ENCODE measurements at places on chromosomes 1 and 21.

DNA sequence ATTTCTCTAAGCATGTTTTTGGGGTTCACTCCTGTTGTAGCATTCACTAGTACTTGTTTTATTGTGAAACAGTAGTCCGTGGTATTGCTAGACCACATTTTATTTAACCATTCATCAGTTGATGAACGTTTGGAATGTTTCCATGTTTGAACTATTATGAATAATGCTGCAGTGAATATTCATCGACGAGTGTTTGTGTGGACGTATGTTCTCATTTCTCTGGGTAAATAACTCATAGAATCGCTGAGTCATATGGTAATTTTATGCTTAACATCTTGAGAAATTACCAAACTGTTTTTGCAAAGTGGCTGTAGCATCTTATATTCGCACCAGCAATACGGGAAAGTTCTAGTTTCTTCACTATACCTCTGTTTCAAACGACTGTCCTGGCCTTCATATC, 28.0 kb upstream of the KAZN start:
- DNase-seq = no peak

DNA sequence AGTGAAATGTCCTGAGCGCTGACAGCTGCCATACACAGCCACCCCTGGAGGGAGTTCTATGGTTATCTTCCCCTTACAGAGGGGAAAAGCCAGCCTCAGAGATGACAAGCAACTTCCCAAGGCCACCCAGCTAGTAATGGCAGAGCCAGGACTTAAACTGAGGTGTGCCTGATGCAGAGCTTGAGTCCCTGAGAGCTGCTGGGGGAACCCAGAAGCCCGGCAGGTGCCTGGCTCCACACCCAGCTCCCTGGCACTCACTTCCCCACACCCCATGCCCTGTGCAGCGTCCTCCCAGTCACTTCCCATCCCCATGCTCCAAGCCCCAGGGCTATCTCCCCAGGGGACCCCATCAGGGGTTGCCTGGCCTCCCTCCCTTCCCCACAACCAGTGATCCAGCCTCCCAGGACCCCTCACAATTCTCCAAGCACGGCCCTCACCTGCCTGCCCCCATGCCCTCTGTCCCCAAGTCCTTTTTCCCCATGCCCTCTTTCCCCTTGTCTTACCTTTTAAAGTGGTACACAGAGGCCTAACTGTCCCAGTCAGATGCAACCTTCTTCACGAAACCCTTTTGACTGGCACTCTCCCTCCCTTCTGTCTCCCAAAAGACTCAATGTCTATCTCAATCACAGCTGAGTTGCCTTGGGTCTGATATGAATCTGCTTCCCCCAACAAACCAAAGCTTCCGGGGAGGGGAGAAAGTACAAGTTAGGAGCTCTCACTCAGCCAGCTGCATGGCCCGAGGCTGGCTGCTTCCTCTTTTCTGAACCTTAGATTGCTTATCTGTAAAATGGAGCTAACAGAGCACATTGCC, 39.8 kb upstream of the LRP8 start:
- DNase-seq = no peak

GRCh38 chr1:54971317-54971791, 9.1 kb upstream of the TMEM61 start:
- DNase-seq = no peak

GRCh38 chr21:37224861-37225839, 42.0 kb downstream of the VPS26C start:
- DNase-seq = no peak

GRCh38 chr1:90402893-90403849, 313.9 kb downstream of the BARHL2 start:
- DNase-seq = peak; percentile 32

DNA sequence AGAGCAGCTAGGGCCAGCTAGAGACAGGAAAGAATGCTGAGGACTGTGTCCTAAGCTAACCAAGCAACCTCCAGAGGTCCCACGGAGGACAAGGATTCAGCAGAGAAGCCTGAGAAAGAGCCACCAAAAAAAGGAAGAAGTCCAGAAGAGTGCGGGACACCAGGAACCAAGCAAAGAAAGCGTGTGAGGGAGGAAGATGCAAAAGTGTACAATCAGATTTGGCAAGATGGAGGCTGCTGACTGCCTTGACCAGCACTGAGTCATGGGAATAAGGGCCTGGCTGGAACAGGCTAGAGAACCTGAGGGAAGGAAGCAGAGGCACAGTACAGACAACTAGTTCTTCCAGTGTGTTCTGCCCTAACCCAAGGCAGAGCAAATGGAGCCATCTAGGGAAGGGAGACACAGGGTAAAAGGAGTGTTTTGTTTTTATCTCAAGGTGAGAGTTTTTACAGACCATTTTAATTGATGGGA, 18.5 kb downstream of the TP53BP2 start:
- DNase-seq = no peak

GRCh38 chr1:42713293-42713692, 26.7 kb downstream of the CLDN19 start:
- DNase-seq = no peak

DNA sequence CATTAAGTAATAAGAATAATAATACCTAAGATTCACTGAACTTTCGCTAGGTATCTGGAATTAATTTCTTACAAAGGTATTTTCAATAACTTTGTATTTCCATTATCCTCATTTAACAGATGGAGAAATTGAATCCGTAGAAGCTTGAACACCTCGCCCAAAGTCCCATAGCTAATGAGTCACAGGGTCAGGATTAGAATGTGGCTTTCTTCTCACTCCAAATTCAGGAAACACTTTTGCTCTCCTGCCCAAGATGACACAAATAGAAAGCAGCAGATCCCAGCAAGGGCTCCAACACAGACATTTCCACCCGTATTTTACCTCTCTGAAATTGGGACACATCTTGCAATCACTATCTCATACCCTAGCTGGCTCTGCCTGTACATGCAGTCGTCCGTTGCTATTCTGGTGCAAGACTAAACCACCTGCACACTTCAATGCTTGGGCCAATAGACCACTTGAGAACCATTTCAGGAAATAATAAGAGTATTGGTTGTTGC, 125.9 kb upstream of the GREM2 start:
- no peak for DNase-seq

DNA sequence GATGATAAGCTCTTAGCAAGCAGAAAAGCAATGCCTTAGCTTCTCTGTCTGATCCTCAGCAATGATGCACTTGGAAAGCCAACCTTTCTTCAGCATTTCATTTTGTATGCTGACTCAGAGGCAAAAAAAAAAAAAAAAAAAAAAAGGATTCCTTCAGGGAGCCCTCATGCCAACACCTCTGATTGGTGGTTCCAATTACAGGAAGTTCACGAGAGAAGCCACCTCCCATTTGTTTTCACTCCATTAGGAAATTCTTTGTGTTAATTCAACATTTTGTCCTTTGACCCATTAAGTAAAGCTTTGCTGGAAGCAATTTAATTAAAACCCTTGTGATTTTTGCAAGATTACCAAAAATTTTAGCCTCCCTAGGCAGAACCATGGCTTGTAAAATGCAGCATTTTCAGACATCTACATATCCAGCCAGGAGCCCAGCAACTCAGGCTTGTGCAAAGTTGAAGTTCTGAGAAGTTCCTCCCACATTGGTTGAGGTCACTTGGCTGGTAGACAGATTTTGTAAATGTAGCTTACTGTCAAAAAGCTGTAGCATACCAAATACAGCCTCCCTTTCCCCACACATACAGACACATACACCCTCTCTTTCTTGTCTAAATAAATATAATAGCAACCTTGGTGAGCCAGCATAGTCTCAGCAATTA, 27.1 kb upstream of the VTCN1 start:
- DNase-seq = no peak

DNA sequence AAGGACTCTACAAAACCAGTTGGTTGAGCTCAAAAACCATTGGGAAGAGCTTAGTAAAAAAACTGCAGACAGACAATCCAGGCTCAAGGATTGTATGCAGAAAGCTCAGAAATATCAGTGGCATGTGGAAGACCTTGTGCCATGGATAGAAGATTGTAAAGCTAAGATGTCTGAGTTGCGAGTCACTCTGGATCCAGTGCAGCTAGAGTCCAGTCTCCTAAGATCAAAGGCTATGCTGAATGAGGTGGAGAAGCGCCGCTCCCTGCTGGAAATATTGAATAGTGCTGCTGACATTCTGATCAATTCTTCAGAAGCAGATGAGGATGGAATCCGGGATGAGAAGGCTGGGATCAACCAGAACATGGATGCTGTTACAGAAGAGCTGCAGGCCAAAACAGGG, 104.0 kb upstream of the BMP8A start:
- no peak for DNase-seq

DNA sequence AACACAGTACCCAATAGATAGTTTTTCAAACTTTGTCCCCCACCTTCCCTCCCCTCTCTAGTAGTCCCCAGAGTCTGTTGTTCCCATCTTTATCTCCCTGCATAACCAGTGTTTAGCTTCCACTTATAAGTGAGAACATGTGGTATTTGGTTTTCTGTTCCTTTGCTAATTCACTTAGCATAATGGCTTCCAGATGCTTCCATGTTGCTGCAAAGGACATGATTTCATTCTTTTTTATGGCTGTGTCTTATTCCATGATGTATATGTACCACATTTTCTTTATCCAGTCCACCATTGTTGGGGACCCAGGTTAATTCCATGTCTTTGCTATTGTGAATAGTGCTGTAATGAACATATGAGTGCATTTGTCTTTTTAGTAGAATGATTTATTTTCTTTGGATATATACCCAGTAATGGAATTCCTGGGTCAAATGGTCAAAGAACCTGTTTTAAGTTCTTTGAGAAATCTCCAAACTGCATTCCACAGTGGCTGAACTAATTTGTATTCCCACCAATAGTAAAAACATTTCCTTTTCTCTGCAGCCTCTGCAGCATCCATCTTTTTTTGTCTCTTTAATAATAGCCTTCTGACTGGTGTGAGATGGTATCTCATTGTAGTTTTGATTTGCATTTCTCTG, 126.0 kb downstream of the AK5 start:
- no peak for DNase-seq

DNA sequence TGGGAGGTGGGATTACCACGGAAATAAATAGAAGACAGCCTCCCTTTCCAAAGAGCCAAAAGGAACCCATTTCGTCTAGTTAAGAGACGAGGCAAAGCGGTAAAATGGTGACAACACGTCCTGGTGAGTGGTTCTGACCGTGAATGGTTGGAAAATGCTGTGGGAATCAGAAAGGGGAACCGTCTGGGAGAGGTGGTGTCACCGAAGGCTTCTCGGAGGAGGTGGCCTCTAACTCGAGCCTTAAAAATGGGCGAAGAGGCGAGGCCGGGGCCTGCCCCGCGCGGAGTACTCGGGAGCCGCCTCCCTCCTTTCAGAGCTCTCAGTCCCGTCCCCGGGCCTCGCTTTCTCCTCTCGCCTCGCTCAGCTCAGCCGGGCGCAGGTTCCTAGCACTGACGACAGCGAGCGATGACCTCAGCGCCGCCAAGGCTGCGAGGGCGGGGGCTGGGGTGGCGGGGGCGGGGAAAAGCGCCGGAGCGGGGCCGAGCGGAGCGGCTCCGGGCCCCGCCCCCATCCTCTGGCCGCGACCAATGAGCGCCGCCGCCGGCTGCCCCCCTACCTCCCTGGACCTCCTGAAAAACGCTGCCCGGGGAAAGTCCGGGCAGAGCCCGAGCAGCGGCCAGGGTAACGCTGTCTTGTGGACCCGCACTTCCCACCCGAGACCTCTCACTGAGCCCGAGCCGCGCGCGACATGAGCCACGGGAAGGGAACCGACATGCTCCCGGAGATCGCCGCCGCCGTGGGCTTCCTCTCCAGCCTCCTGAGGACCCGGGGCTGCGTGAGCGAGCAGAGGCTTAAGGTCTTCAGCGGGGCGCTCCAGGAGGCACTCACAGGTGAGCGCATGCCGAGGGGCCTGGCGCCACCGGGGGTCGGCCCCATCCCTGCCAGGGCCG, at the start of gene BTG2:
BTG2 (plus strand) TSS at position 601 of the 890 bp plus-strand sequence; CDS start at position 689, 88 bp downstream.
- peak; percentile 91 for DNase-seq

DNA sequence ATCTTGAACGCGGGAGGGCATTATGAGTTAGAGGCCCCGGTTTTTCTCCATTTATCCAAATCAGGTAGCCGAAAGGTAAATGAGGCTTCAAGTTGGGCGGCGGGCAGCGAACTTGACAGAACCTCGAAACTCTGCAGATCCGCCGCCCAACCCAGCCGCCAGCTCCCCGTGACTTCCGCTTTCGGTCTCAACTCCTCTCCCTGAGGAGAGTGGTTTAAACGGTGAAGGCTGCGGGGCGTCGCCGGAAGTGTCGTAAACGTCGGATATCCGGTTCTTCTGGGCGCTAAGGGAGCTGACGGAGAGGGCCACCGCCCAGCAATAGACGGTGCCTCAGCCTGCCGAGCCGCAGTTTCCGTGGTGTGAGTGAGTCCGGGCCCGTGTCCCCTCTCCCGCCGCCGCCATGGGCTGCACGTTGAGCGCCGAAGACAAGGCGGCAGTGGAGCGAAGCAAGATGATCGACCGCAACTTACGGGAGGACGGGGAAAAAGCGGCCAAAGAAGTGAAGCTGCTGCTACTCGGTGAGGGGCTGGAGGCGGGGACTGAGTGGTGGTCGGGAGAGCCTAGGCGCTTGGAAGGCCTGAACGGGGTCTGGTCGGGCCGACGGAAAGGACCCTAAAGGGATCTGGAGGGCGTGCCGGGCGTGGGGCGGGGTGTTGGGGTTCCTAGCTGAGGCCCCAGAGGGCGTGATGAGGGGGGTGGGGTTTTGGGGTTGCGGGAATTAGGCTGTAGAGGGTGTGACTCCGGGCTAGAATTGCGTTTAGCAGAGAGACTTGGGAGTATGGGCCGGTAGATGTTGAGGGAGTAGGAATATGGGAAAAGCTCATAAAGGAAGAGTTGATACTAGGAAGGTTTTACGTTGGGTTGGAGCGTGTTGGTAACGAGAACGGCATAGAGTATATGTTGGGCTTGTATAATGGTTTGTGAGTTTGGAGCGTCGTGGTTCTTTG, at the start of gene GNAI3:
GNAI3 (plus strand) TSS at position 295 of the 947 bp plus-strand sequence; CDS start at position 401, 106 bp downstream.
- DNase-seq = peak; percentile 95

DNA sequence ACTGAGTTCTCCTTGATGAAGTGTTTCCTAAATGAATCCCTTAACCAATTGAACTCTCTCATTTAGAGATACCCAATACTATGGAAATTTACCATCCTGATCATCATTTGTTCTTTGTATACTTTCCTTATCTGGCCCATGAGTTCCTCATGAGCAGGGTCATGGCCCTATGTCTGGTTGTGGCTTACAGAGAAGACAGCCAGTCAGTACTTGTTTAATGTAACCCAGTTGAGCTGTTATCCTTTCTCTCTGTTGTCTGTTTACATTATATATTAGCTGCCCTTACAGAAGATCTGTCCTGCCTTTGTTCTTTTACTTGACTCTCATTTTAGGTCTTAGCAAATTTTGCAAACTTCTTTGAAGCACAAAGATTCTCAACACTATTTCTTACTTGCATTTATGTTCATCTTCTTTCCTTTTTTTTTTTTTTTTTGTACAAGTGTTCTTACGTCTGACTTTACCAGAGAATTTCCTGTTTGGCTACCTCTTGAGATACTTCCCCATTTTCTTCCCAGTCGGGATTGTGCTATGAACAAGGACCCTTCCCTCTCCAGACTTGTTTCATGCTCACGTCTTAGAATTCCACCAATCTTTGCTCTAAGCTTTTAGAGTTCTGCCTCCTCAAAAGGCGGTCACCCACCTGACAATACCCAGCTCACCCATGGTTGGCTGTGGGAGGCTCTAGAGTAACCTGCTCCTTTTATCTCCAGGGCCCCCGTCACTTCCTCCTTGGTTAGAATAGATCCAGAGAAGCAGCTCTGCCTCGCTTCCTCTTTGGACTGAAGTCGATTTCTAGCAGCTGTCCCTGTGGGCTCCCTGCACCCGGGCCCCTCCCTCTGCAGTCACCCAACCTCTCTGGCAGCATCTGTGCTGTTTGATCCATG, 53.6 kb upstream of the RUNX1 start:
- no peak for DNase-seq

- no peak for DNase-seq
These were observed 108.3 kb downstream of the DMRTB1 start for GRCh38 chr1:53567450-53567849.
